ENCODE measurements at places on chromosomes 3 and 15.

DNA sequence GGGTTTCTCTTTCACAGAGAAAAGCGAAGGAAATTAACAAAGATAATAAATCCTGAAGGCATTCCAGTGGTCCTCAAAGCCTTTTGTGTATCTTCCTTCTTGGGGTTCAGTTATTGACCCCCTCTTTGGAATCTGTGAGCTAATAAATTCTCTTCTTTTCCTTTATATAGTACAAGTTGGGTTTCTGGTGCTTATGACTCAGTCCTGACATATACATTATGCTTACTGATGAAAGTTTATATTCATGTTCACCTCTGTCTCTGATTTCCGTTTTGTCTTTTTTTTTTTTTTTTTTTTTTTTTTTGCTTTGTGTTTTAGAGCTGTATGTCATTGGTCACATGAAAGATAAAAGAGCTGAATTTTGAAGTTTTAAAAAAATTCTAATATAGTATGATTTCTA lies 230.7 kb upstream of the RBMS3 start:
- no peak for DNase-seq

GRCh38 chr3:87771337-87772192 lies 287.2 kb downstream of the CGGBP1 start:
- DNase-seq: no peak

- DNase-seq: no peak
Measured at GRCh38 chr3:61978460-61979419, 394.6 kb downstream of the FEZF2 start.

DNA sequence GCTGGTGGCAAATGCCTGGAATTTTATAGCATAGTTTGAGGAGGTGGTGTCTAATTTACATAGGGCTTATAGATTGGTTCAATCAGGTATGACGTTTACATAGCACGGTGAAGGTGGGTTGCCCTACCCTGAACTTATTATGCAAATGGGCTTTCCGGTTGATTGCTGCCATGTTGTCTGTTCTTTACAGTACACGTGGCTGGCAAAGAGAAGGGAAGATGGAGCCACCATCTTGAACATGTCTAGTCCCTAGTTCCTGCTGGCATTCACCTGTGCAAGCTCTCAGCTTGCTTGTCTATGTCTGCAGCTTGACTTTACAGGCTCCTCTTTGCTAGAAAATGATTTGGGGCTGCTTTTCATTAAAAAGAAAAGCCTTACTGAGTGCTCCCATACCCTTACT lies 14.0 kb upstream of the STAC start:
- DNase-seq: no peak

DNA sequence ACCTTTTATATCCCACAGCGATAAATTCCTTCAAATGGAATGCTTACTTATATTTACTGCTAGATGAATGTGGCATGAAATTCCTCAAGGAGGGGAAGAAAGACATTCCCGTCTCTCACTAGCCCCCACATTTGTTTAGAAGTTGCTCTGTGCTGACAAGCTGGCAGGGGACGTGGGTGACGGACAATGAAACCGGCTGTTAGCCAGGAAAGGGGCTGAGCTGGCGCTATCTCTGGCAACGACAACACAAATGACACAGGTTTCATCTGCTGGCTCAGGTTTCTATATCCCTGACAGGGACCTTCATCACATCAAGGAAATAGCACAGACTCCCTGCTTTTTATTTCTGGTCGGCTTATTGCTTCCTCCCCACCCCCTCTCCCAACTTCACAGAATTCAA lies 15.8 kb downstream of the RUVBL1 start:
- no peak for DNase-seq

DNA sequence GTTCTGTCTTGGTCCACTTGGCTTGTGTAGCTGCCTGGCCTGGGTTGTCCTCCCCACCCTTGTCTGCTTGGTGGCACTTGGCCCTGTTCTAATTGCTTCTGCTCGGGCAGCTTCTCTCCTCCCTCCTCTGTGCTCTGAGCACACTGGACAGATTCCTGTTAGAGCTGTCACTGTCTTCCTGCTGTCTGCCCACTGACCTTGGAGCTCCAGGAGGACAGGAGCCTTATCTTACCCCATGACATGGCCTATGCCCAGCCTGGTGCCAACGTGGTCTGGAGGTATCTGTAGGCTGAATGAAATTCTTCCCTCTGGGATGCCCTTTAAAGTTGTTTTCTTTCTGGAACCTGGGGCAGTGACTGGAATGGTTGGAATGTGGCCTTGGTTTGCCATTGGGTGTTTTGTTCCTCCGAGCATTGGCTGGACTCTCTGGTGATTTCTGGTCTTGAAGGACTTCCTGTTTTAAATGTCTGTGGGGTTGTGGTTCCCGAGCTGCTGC lies 94.1 kb downstream of the FAM43A start:
- DNase-seq: no peak

DNA sequence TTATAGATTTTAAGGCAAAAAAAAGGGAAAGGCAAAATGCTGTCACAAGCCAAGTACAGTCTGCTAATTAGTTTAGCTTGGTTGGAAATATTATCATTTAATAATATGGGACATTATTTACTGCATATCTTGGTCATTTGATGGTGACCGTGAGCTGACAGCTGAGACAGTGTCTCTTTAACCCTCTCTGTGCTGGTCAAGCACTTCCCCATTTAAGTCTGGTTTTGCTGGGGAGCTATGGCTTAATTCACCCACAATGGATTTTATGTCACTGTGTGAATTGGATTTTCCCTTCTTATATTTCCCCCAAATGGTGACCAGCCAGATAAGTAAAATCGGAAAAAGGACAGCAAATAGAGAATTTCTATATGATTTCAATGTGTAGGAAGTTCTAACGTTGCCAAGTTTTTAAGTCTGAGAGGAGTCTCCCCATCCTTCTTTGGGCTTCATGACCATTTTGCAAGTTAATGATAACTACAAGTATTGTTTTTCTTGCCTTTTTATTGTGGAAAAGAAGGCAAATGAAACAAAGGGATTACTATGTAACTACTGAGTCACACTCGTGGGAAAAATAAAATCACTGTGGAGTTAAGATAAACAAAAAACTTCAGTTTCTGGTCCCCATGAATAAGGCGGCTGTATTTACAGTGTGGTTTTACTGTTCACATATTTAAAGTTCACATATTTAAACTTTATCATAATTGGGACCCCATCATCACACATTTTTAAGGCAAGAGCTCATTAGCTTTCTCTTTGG lies 373.5 kb downstream of the NR2F2 start:
- DNase-seq: no peak

- no peak for DNase-seq
Measured at GRCh38 chr15:45710657-45711056, 75.8 kb downstream of the SQOR start.

DNA sequence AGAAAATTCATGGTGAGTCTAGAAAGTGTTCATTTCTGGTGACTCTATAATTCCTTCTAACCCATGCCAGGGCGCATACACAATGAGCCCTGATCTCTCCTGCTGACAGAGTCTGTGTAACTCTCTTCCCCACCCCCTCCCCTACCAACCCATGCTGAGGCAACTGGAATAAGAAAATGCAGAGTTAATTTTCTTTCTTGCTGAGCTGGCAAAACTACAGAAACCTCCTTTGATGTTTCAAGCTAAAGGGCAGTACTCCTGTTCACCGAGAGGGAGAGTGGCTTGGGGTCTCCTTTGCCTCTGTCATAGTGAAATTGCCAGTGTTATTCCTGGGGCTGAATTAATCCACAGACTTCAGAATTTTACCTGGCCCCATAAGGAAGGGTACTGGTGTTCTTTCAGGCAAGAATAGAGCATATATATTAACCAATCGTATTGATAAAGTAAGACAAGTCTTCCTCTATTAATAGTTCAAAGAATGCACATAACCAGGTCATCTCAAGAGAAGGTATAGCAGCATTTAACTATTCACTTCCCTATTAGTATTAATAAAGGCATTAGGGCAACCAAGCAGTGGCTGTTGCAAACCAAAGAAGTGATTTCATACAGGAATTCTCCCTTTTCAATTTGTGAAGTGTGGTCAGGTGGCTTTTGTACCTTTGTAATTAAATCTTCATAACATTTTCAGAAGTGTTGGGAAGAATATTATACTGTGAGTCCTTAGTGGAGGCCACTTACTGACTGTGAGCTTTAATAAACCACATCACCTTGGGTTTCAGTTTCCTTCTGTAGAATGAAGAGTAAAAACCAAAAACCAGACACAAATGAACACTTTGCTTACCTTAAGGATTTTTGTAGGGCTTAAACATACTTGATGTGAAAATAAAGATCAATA lies 4.1 kb downstream of the GAP43 start:
- DNase-seq: no peak

- no peak for DNase-seq
Measured at GRCh38 chr3:102447272-102447671, 12.5 kb downstream of the ZPLD1 start.

DNA sequence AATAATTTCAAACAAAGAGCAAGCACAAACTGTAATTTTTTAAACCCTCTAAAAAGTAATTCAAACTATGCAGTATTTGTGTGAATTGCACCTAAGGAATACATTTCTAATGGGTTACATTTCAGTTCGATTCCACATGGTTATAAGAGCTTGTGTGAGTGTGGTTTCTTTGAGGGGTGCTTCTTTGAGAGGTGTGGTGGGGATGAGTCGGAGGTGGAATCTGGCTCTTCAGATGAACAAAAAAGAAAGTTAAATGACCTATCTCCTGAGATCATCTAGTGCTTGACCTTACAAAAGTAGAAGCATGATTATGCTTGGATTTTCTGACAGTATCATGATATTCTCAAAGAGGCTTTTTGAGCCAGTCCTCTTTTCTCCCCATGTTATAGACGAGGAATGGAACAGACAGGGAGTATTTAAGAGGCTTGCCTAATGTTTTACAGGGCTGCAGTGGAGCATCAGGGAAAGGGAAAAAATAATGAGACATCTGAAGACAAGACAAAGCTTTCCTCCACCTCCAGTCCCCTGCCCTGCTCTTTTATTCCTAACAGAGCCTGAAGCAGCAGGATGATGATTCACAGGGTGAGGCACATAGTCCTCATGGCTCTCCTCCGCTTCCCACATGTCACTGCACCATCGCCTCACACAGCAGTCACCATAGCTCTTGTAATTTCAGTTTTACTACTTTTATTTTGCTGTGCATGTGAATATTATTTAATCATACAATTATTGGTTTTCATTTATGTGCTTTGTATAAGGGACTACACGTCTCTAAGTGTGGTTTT lies 82.0 kb downstream of the LYSMD4 start:
- no peak for DNase-seq

DNA sequence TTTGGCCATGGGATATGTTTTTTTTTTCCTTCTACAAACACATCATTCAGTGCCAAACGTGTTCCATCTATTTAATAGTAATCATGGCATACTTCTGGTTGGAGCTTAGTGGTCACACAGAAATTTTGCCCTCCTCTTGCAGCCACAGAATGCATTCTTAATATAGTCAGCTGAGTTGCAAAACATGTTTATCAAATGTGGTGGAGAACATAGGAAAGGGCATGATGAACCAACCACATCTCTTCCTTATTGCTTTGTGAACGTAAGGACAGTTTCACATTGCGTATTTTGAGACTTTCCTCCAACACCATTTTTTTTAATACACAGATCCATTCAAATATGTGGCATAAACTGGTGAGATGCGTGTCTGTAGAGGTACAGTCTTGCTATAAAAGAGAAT lies 106.8 kb downstream of the BBX start:
- DNase-seq: no peak

DNA sequence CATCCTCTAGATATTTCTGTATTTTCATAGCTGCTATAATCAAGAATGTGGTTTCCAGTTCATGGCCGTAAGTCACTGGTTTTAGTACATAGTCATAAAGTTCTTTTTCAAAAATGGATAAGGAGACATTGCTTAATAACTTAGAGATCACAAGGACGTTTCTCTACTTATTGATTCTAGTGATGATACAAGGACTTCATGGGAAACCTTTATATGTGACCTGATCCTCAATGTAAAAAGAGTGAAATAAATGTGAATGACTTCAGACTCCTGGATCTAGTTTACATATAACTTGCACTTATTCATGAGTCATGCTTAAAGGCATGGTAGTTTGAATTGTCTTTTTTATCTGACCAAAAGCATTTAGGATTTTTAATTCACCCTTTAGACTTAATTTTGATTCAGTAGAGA lies 35.2 kb downstream of the TSC22D2 start:
- DNase-seq: no peak

DNA sequence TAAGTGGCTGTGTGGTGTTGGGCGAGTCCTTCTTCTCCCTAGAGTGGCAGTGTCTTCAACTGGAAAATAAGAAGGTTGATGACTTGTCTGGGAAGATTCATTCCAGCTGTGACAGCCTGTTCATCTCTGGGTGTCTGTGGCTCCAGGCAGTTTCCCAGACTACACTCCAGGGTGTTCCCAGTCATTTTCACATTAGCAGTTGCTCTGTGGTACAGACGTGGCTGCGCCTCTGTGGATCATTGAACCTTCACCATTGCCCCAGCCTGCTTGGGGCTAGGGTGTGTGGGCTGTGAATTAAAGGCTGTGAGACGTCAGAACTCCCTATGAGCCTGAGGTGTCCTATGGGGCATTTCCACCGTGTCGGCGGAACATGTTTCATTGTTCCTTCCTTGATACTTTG lies 239.6 kb upstream of the NR2E3 start:
- DNase-seq: no peak

DNA sequence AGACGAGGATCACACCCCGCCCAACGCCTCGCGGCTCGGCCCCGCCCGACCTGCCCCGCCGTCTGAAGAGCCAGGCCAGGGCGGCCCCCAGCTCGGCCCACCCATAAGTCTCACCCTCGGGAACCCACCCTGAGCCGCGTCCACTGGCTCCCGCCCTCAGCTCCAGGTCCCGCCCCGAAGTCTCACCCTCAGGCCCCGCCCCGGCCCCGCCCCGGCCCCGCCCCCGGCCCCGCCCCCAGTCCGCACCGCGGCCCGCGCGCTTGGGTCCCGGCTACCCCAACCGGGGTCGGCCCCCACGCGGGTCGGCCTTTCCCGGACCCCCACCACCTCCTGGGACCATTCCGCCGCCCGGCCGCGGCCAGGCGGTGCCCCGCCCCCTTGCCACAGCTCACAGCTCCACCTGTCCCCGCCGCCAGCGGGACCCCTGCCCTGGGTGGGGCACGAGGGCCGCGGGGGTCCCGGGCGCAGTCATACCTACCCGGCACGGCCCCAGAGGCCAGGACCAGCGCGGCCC lies 489 bp downstream of the CSPG5 start:
- DNase-seq: no peak

GRCh38 chr15:23566651-23567050 lies 1.2 kb downstream of the MKRN3 start:
- no peak for DNase-seq

- DNase-seq: peak; percentile 24
Measured at GRCh38 chr15:77543159-77543882, 89.4 kb downstream of the LINGO1 start.

DNA sequence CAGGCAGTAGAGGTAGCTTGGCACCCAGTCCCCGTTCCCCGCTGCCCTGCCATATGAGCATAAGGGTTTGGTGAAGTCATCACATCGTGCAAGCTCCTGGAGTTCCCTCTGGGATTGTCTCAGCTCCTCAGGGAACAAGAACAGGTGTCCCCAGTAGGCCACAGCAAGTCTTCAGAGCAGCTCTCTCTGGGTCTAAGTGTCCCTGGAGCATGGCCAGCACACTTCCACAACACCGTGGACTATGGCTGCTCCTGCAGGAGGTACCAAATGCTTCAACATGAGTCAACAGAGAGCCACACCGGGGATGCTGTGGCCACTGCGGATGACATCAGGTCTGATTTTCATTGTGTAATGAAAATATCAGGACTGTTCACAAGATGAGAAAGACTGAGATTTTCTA lies 23.1 kb downstream of the ABHD6 start:
- no peak for DNase-seq

- DNase-seq: no peak
Measured at GRCh38 chr15:100986158-100986896, 67.2 kb downstream of the LRRK1 start.

- DNase-seq: no peak
Measured at GRCh38 chr15:64233299-64233698, 70.5 kb upstream of the PPIB start.
